Skin of body (tissue), 3 donors: ENCODE measurements at places on chromosomes 1 and 21.

DNA sequence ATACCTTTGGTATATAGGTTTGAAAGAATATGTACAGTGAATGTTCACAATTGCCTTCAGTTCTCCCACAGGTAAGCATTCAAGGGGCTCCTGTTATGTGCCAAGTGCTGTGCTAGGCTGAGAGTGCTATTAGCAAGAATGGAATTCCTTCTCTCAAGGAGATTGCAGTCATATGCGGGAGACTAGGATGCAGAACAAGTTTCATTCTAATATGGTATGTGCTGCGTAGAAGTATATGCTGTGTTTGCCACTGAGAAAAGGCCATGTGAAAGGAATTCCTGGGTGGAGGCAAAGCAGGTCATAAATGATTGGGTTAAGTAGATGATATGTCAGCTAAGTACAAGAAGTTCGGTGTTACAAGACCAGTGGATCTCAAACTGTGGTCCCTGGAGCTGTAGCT lies 303.0 kb downstream of the GPATCH2 start:
- no peak for DNase-seq

- DNase-seq = no peak
These were observed 162.1 kb downstream of the PTPRU start for GRCh38 chr1:29398431-29398830.

DNA sequence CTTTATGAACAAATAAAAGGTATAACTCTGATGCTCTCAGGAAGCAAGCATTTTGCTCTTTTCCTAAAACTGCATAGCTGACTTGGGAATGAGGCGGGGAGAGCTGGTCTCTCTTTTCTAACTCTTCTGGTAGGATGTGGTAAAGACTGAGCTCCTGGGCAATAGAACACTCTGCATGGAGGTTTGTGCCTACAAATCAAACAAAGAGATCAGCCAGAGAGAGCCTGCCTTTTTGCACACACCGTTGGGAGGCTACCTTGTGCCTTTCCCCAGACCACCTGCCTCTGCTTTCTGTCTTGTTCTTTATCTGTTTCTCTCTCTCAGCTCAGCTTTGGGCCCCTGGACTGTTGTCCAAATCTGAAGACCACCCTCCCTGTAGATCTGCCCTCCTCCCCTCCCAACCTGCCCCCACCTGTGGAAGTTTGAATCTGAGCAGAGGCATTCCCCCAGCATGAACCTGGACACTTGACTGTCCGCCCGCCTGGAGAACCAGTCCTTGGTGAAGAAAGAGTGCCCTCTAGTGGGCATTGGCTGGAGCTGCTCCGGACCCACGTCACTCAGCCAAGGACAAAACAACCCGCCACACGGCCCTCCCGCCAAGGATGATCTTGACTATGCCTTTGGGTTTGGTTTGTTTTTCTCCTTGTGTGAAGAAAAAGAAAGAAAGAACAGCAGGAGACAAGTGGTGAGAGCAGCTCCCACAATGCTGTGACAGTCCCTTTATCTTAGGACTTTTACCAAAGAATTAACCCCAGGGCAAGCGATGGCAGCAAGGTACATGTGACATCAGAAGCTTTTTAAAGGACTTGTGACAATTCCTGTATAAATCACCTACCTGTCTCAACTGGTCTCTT lies 228.2 kb downstream of the PBX1 start:
- DNase-seq = no peak

DNA sequence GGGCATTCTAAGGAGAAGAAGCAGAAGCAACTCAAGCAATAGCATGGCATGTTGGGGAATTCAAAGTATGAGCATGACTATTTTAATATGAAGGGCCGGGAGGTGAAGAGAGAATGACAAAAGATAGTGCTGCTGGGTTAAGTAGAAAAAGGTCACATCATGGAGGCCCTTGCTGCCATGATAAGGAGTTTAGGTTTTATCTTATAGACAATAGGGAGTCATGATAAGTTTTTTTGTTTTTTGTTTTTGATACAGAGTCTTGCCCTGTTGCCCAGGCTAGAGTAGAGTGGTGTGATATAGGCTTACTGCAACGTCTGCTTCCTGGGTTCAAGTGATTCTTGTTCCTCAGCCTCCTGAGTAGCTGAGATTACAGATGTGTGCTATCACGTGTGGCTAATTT lies 3.1 kb downstream of the BNIPL start:
- DNase-seq = no peak

- no peak for DNase-seq
These were observed 62.8 kb upstream of the USP25 start for GRCh38 chr21:15667010-15667409.
